Non-pigmented ciliary epithelial cell (primary cell): ENCODE measurements at places on chromosomes 6 and 20.

- no peak for DNase-seq
These were observed 57.9 kb upstream of the MLN start for GRCh38 chr6:33861722-33862121.

GRCh38 chr6:19734519-19734918, 102.7 kb upstream of the ID4 start:
- DNase-seq, result no peak

DNA sequence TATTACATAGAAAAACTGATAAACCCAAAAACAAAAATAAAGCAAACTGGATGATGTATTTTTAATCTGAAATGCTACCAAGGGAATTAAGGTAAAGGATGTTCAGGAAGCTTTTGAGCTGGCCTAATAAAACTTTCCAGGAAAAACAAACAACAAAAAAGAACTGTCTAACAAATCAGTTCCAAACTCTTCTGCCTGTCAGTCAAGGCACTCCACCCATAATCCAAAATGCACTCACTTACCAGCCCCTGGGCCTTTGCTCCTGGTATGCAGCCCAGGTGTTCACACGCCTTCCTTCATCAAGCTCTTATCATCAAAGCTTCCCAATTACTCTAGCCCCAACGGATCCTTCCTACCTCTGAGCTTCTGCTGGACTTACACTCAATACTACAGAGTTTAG, 3.7 kb downstream of the EXOC2 start:
- DNase-seq, result no peak

DNA sequence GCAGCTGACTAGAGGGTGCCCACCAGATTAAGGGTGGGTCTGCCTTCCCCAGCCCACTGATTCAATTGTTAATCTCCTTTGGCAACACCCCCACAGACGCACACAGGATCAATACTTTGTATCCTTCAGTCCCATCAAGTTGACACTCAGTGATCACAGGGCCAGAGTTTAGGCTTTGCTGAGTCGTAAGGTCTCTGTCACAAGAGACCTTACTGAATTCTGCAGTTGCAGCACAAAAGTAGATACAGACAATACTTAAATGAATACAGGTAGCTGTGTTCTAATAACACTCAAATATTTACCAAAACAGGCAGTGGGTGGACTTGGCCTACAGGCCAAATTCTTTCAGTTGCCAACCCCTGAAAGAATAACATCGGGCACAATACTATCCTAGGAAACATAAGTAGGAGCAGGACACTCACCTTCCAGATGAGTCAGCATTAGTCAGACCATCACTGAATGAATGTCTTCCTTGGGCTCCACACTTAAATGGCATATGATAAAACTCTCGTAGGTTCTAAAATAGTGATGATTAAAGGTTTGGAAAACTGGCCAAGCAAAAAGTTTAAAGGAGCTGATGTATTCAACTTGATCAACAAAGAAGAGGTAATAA, 190.0 kb downstream of the UBE3D start:
- DNase-seq, result peak; percentile 38

- DNase-seq, result no peak
These were observed 33.1 kb upstream of the FAM83D start for GRCh38 chr20:38893056-38893564.

GRCh38 chr20:22928679-22929078, 106.4 kb upstream of the SSTR4 start:
- DNase-seq, result no peak

DNA sequence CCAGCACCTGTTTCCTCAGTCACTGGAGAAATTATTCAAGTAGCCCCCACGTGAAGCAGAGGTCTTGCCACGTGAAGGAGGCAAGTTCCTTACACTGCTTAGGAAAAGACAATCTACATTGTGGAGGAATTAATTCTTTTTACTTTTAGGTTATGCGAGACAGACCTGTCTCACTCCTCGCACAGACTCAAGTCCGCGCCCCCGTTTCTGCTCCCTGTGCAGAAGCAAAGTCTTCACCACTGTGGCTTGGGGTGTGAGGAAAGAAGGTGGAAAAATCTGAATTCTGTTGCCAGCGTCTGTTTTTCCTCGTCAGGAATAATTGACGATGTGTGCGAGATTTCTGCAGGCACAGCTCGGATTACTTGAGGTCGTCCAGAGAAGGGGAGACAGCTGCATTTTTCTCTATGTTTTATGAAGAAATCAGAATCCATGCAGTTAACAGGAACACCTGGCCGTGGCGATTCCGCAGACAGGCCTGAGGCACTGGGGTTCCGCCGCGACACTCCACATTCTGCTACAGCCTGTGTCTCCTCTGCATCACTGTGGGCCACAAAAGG, 185.1 kb downstream of the SMOC2 start:
- DNase-seq, result no peak

DNA sequence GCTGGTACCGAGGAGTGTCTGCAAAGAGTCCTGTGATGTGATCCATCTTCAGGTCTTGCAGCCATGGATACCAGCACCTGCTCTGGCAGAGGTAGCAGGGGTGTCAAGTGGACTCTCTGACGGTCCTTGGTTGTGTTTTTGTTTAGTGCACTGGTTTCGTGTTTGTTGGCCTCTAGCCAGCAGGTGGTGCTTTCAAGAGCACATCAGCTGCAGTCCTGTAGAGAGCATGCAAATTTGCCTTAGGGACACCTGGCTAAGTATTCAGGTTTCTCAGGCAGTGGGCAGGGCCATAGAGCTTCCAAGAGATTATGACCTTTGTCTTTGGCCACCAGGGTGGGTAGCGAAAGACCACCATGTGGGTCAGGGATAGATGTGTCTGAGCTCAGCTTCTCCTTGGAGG, 14.5 kb upstream of the RGS17 start:
- DNase-seq, result no peak

DNA sequence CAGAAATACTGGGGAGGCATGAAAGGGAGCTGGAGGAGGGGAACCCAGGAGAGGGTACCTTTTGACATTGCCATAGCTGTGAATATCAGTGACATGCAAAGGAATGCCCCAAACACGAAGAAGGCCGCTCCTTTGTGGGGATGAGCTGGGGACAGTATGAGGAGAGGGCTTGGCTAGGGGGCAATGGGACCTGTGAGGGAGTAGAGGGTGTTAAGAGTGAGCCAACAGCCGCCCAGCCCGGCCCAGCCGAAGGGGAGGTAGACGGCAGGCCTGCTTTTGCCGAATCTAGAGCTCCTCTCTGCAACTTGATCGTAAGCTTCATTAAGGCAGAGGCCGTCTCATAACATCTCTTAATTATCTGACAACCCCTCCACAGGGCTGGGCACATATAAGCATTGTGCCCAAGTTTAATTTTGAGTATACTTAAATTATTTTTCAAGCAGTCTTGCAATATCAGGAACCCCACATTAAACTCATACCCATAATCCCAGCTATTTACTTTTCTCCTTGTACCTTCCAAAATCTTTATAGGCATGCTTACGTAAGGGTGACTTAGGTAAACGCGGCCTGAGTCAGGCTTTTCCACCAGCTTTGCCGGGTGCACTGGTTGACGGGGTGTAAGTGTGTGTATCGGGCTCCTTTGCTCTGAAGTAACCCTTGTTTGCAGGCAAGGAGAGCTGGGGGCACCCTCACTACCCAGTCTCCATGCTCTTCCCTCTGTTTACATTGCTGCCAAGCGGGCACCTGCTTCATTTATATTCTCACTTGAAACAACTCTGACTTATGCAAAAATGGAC, 24.9 kb upstream of the VEGFA start:
- DNase-seq, result no peak

- DNase-seq, result no peak
These were observed 25.5 kb downstream of the PCK1 start for GRCh38 chr20:57586370-57586793.
